ENCODE measurements at places on chromosomes 2 and 18.

DNA sequence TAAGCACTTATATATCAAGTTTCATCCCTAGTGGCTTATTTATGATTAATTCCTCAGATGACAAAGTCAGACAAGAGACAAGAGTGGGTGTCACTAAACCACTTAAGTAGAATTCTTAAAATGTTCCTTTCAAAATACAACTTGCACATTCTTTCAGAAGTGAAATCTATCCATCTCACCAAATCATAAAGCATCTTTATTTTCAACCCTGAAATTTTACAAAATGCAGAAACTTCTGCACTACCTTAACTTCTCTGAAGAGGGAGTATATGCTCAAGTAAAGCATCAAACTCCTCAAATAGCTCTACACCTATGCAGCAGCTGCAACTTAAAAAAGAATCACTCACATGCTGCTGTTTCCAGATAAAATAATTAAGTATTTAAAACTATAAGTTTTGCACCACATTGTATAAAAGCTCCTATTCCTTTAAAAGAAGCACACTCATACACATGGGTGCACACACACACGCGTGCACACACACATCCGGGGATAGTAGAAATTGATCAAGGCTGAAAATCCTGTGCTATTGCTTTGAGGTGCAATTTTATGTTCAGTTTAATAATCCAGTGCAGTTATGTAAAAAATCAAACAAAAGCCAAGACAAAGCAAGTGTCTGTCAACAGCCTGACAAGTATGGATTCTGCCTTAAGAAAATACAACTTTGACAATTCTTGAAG lies 244.5 kb downstream of the TCF4 start:
- DNase-seq, result peak; percentile 53

DNA sequence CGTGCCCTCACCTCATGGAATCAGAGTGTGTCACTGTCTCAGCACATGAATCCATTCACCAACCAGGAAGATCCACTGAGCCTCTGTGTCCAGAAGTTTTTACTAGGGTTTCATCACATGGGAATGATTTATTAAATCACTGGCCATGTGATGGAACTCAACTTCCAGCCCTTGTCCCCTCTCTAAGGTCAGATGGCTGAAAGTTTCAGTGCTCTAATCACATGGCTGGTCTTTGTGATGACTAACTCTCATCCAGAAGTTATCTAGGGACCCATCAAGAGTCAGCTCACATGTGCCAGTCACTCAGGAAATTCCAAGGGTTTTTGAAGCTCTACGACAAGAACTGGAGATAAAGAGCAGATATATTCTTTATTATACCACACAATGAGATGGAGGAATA lies 140.5 kb upstream of the GYPC start:
- no peak for DNase-seq

GRCh38 chr2:113190871-113191270 lies 17.1 kb downstream of the PSD4 start:
- DNase-seq, result no peak

GRCh38 chr18:49853436-49853835 lies 40.1 kb upstream of the ACAA2 start:
- DNase-seq, result no peak

- DNase-seq, result no peak
These were observed 49.8 kb downstream of the GLS start for GRCh38 chr2:190930411-190930810.

GRCh38 chr2:30209227-30209626 lies 22.1 kb upstream of the LBH start:
- DNase-seq, result no peak

- peak; percentile 23 for DNase-seq
These were observed 128.7 kb upstream of the L3MBTL4 start for GRCh38 chr18:6543330-6543908.

DNA sequence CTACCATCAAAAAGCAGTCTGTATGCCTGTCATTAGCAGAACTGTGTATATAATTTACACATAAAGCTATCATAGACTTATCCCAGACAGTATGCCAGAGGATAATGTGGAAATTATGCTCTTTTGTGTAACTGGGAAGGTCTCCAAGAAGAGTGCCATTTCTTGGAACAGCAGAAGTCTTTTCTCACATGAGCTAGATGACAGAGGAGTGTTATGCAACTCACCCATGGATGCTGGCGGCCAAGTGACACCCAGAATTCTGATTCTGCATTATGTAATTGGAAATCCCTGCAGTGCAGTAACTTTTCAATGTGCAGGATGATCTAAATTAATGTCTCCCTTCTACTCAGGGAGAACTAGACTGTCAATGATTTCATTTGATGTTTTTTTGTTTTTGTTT lies 160.0 kb downstream of the UBE2E3 start:
- no peak for DNase-seq

- DNase-seq, result peak; percentile 60
These were observed 362.2 kb upstream of the NXPH2 start for GRCh38 chr2:139142252-139142880.

- DNase-seq, result no peak
These were observed 21.3 kb upstream of the CD28 start for GRCh38 chr2:203685081-203685621.

GRCh38 chr2:178422097-178422496 lies 28.9 kb downstream of the PRKRA start:
- DNase-seq, result no peak

GRCh38 chr2:197813093-197813787 lies 8.8 kb downstream of the PLCL1 start:
- peak; percentile 76 for DNase-seq

Data from Kasumi-1 (cell line).